ENCODE measurements at places on chromosomes 6 and 20.

DNA sequence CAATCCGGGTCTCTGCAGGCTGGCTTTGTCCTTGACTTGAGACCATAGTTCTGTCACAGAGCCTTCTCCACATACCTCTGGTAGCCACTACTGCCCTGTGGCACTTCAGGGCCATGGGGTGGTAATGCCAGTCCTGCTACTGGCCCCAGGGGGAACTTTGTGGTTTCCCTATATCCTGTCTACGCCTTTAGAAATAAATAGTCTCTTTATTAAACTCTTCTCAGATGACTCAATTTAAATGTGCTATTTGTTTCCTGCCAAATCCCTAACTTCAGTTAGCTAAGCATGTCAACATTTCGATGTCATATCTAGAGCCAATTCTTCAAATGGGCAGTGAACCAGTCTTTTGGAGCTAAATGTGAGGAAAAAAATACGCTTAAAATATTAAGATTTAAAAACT lies 60.1 kb downstream of the SEL1L2 start:
- DNase-seq = no peak

DNA sequence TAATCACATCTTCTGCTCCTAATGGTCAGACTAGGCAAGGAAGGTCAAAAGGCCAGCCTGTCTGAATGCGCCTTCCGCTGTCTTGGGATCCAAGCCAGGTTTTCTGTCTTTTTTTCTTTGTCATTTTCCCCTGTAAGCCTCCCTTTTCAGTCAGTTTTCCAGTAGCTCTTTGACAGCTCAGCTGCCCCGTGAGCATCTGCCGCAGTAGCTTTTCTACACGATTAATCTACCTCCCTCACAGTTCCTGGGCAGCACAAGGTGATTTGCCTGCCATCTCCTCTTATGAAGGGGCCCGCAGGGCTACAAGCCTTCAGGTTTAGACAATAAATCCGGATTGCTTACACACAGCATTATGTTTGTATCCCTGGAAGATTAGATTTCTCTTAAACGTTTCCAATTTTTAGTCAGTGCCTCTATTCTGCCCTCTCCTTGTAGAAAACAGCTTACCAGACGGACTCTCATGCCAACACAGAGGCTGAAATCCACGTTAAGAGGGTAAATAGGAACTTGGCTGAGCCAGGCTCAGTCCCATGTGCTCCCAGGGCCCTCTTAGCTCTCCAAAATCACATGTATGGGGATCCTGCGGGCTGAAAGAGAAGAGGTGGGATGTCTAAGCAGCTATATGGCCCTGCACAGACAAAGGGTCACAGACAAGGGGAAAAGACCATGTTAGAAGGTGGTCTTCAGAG lies 77.2 kb downstream of the LY86 start:
- no peak for DNase-seq

DNA sequence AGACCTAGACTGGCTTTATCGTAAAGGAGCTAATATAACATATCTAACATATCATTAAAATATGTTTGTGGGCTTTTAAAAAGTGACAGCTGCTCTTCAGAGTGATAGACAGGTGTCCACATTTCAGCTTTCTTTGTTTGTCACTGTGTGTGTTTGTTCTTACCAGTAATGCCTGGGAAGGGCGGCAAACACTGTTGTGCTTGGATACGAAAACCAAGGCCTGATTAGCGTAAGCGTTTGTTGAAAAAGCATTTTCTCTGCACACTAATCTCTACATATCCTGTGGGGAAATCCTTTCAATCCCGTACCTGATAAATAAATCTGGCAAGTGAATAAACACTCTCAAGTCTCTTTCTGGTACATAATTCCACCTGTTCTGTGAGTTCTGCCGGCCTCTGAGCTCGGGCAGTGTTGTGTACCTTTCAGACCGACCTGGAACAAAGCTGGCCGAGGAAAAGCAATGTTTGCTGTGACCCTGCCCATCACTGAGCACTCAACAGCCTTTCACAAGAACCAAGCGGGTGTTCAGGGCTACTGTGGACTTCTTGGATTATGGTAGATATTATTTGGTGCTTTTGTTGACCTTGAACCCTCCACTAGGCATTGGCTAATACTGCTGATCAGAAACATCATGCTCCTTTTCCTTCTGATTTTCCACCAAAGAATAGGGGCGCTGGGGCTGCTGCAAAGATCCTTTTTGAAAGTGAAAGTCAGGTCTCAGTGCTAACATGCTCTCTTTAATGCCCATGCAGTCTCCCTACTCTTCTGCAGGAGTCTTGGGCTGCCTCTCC lies 100.4 kb downstream of the CD83 start:
- no peak for DNase-seq

GRCh38 chr20:11214256-11214840 lies 540.5 kb upstream of the JAG1 start:
- DNase-seq = no peak

GRCh38 chr20:35339007-35339406 lies 46.8 kb upstream of the FAM83C start:
- DNase-seq = peak; percentile 96

DNA sequence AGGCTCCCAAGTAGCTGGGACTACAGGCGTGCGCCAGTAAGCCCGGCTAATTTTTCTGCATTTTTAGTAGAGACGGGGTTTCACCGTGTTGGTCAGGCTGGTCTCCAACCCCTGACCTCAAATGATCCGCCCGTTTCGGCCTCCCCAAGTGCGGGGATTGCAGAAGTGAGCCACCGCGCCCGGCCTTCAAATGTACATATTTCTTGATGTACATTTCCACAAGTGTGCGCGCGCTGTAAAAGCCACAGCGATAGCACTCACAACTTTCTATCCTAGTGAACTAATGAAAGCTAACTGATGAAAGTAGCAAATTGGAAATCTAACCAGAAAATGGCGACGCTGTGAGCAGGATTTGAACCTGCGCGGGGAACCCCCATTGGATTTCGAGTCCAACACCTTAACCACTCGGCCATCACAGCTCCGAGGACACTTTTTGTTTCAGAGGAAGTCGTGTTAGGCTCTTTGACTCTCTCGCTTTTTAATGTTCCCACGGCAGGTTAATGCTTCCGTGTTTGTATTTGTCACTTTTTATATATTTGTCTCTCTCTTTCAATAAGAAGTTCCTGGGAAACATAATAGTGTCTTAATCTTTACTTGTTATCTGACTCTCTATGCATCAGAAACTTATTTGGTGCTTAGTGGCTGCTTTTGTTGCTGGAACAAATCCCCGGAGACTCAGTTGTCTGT lies 199.4 kb upstream of the ZNF184 start:
- no peak for DNase-seq

- DNase-seq = no peak
Observed at GRCh38 chr6:25052181-25052580, 116.4 kb upstream of the RIPOR2 start.

DNA sequence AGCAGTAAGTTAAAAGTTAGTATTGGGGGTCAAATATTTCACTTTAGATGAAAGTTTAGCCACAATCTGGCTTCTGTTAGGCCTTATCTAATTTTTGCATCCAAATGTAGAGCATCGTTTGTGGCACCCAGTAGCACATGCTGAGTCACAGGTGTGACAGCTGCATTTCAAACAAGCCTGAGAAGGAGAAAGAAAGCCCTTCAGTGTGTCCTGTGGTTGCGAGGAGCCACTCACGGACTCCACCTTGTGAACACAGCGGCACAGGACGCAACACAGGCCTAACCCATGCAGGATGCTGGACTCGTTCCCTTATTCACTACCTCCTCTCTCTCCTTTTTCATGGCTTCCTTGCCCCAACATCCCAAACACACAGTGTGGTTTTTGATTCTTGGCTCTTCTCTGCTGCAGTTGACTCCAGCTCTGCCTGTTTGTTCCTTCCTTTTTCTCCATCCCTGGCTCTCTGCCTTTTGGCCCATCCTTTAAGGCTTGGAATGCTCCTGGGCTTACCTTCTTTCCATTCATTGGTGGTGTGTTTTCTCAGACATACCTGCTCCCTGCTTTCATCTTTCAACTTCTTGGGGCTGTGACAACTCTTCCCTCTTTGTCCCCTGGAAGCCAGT lies 124.2 kb downstream of the SLC16A10 start:
- no peak for DNase-seq

DNA sequence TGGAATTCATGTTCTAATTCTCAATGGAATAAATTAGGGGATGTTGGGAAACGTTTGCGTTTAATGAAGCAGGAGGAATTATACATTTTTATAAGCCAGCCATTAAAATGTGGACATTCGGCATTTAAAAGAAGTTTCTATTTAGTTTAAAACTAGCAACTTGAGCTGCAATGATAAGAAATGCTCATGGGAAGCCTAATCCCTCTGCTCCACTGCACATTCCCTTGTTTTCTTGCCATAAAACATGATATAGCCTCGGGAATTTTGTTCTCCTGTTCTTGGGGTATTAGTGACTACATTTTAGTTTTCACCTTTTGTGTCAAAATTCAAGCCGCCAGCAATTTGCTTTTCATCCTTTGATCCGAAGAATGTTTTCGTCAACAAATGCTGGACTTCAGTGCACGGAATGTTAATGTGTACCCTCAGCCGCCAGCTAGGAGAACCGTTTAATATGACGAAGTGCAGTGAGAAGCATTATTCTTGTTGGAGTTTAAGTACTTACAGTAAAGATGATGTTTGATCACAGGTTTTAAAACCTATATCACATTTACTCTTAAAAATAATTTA lies 137.9 kb downstream of the HIVEP1 start:
- DNase-seq = no peak

GRCh38 chr20:10731190-10731965 lies 57.6 kb upstream of the JAG1 start:
- no peak for DNase-seq
